ENCODE measurements at places on chromosomes 7 and 10. TPM values are rescaled to one million over a fixed set of nuclear protein-coding genes. Genes with fewer than 3 reads are reported as not detected.

GRCh38 chr7:149761307-149761706 lies 12.1 kb downstream of the ZNF467 start:
- no peaks in the 10 kb centered on the region for H3K36me3 ChIP-seq
- no peak for DNase-seq
- H3K4me1 ChIP-seq = no peaks in the 10 kb centered on the region
- H3K4me3 ChIP-seq = no peak overlapping the region
- no peak overlapping the region for H3K27ac ChIP-seq
- H3K27me3 ChIP-seq = no peaks in the 10 kb centered on the region

The EBLN1 gene
- not detected for total RNA-seq

The TFR2 gene
- total RNA-seq = 11.9 TPM

- peak; percentile 40 for DNase-seq
- H3K27me3 ChIP-seq = peaks cover 15% of the 10 kb centered on the region
- H3K4me1 ChIP-seq = no peaks in the 10 kb centered on the region
- no peak overlapping the region for H3K27ac ChIP-seq
These were observed 14.0 kb upstream of the SLC18A2 start for GRCh38 chr10:117226813-117227451.

GRCh38 chr10:52316001-52316400 lies 1.9 kb downstream of the DKK1 start:
- H3K4me1 ChIP-seq = peaks cover 6% of the 10 kb centered on the region
- H3K4me3 ChIP-seq = no peak overlapping the region
- H3K36me3 ChIP-seq = no peaks in the 10 kb centered on the region
- no peak for DNase-seq
- no peak overlapping the region for H3K27ac ChIP-seq
- H3K27me3 ChIP-seq = peaks cover 32% of the 10 kb centered on the region

The ADCK2 gene
- total RNA-seq = 21.5 TPM

DNA sequence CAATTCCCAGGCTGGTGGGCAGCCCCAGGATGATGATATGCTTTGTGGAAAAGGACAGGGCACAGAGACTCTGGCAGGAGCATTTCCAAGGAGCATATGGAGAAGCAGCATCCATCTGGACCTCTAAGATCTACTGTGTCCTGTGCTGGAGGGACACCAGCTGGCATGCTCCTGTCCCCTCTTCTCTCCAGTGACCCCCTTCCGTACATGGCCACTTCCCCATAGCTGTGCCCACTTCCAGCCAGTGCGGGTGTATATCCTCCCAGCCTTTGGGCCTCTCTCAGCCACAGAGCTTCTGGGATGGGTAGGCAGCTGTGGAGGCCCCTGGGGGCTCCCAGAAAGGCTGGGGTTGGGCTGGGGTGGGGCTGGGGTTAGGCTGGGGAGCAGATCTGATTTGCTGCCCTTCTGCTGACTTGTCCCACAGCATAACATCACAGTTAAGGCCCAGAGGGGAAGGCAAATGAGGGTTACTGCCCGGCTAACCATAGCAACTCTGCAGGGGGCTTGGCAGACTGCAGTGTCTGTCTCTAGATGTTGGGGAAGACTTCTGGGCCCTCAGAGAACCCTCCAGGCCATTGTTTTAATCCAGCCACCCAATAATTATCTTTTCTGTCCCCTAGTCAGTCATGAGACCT lies 6.3 kb downstream of the NPFFR1 start:
- DNase-seq = no peak
- H3K27me3 ChIP-seq = peaks cover 13% of the 10 kb centered on the region
- H3K4me1 ChIP-seq = peaks cover 8% of the 10 kb centered on the region
- H3K27ac ChIP-seq = no peak overlapping the region
- H3K4me3 ChIP-seq = no peak overlapping the region

- H3K27me3 ChIP-seq = peaks cover 3% of the 10 kb centered on the region
- no peak overlapping the region for H3K4me3 ChIP-seq
- H3K4me1 ChIP-seq = no peaks in the 10 kb centered on the region
- no peak overlapping the region for H3K27ac ChIP-seq
- no peaks in the 10 kb centered on the region for H3K36me3 ChIP-seq
These were observed 72.5 kb downstream of the C10orf90 start for GRCh38 chr10:126598009-126598408.

DNA sequence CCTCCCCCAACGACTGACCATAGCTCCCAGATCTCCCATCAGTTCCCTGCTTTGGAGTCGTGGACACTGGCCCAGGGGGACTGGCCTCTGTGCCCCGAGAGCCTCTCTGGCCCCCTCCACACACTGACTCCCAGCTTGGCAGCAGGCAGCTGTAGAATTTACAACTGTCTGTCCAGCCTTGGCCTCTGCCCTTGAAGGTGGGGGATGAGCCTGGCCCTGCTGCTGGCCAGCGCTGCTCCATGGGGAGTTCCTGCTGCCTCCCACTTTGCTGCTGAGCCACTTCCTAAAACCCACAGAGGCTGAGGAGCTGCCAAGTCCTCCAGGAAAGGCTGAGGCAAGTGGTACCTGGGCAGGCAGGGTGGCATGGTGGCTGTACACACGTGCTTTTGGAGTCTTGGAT lies 147.1 kb downstream of the WDR11 start:
- no peak for DNase-seq
- no peak overlapping the region for H3K4me3 ChIP-seq
- H3K27ac ChIP-seq = no peak overlapping the region

The EGR2 gene
- 46.6 TPM for total RNA-seq

The AKR1C8 gene
- not detected for total RNA-seq

- H3K36me3 ChIP-seq = no peaks in the 10 kb centered on the region
- H3K27me3 ChIP-seq = no peaks in the 10 kb centered on the region
- H3K4me1 ChIP-seq = no peaks in the 10 kb centered on the region
- DNase-seq = no peak
- H3K27ac ChIP-seq = no peak overlapping the region
These were observed 280.3 kb upstream of the HABP2 start for GRCh38 chr10:113272511-113272910.

Measured in activated CD8-positive, alpha-beta T cell treated with anti-CD3 and anti-CD28 coated beads for 36 hours (primary cell).